ENCODE measurements at places on chromosomes 16 and 17. TPM values are rescaled to one million over a fixed set of nuclear protein-coding genes. Genes with fewer than 3 reads are reported as not detected.

The FOXL1 gene
- total RNA-seq, result 1.7 TPM

The GAN gene
- 15.9 TPM for total RNA-seq

The OR1E1 gene
- total RNA-seq, result not detected

The GNAO1 gene
- not detected for total RNA-seq

GRCh38 chr17:74459622-74460021 lies 6.8 kb upstream of the CD300A start:
- DNase-seq, result no peak

GRCh38 chr17:60573236-60574051 lies 26.5 kb upstream of the PPM1D start:
- DNase-seq, result peak; percentile 96

DNA sequence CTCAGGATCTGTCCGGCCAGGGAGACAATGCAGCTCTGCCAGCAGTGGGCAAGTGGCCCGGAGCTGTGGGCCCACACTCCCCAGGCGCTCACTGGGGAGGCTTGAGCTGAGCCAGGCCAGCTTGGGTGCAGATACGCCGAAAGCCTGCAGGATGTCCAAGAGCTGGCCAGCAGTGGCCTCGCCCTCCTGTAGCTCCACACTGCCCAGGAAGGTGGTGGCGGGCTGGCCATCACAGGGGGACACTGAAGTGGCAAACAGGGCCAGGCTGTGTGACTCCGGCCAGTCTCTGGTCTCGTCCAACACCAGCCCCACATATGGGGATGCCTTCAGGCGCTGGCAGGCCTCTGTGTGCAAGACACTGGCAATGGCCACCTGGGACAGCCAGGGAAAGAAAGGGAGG lies 9.6 kb downstream of the C17orf113 start:
- no peak for DNase-seq
